ENCODE measurements at places on chromosomes 13 and 19. TPM values are rescaled to one million over a fixed set of nuclear protein-coding genes. Genes with fewer than 3 reads are reported as not detected.

- DNase-seq = no peak
Observed at GRCh38 chr13:39130301-39130700, 92.0 kb downstream of the NHLRC3 start.

DNA sequence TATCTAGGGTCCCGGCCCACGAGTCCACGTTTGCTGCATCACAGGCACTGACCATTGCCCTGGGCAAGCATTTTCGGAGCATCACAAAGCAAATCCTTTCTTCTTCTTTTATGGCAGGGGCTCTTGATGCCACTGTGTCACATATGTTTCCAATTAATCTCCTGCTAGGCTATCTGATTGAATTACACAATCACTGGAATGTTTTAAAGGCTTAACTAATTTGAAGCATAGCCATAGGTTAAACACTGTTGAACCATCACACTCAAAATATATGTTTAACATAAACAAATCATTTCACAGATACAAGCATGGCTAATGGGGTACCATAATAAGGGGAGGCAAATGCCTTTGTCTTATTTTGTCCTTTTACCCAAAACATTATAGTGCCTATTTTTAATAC lies 338.3 kb downstream of the POU4F1 start:
- no peak for DNase-seq

Gene RFPL4AL1
- not detected for total RNA-seq

Gene PCDH9
- total RNA-seq = 34.6 TPM

DNA sequence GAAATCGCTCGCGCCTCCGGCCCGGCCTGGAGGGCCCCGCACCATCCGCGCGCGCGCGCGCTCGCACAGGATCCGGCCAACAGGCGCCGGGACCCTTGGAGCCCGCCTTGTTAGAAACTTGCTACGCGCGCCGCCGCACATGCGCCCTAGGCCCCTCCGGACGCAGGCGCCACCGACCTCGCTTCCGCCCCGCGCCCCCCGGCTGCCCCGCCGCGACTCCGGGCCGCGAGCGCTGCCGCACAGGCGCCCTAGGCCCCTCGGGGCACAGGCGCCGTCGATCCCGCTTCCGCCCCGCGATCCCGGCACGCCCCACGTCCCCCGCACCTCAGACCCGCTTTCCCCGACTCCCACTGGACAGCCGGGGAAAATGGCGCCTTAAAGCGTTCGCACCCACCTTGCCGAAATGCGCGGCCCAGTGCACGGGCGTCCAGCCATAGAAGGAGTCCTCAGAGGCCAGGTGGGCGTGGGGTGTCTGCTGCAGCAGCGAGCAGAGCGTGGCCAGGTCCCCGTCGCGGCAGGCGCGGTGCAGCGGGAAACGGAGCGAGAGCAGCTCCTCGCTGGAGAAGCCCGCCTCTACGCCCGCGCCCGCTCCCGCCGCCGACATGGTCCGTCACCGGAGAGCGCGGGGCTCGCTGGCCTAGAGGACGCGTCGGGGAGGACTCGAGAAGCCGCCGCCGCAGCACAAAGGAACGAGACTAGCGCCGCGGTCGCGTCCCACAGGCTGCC lies 375 bp downstream of the ANKRD10 start:
- DNase-seq = peak; percentile 88

- no peak for DNase-seq
Observed at GRCh38 chr13:97753942-97754670, 199.4 kb upstream of the IPO5 start.

GRCh38 chr19:35901854-35902661 lies at the start of gene HCST:
HCST (plus strand) TSS chr19:35902529; CDS start chr19:35902594, 65 bp downstream.
- DNase-seq = no peak

Gene SIGLEC5
- total RNA-seq = not detected

DNA sequence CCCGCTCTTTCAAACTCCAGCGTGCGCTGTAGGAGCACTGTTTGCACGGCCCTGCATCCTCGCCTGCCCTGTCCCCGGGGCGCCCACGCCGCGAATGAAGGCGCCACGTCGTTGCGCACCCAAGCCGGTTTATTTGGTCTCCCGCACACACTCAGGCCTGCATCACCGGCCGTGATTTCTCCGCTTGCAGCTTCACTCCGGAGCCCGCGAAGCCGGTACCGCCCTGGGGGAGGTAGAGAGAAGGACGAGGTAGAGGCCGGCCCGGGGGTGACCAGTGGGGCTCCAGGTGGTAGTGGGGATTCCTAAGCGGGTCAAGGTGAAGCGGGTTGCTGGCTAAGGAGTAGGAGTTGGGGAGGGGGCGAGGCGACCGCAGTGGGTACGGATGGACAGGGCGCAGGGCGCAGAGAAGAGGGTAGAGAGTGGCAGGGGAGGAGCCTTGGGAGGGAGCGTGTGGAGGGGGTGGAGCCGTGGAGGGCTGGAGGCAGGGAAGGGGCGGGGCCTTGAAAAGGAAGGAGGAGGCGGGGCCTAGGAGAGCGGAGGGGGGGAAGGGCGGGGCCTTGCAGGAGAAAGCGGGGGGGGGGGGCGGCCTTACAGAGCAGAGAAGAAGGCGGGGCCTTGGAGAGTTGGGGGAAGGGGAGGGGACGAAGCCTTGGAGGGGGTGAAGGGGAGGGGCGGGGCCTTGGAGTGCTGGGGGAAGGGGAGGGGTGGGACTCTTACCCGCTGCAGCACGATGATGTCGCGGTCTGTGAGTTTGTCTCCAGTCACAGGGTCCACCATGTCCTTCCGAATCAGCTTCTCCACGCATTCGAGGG lies 24.6 kb downstream of the NOSIP start:
- DNase-seq = no peak

DNA sequence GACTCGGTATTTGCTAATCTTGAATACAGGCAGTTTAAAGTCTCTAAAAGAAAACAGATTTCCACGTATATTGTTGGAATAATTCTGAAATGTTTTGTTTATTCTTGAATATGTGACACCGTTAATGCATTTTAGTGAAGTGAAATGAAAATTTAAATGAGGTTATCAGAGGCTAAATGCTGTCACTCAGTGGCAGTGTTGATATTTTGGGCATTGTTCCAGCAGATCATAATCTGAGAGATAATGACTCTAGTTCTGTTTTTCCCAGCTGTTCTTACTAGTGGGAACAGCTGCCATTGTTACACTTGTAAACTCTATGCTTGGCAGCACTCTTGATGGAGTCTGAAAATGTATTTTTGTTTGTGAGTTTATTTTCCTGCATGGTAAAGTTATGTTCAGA lies 365.6 kb upstream of the SLC10A2 start:
- no peak for DNase-seq

Gene NLRP5
- not detected for total RNA-seq

- DNase-seq = no peak
Observed at GRCh38 chr13:109401307-109401706, 385.1 kb downstream of the IRS2 start.

GRCh38 chr19:22526661-22527272 lies 104.6 kb upstream of the ZNF98 start:
- no peak for DNase-seq

DNA sequence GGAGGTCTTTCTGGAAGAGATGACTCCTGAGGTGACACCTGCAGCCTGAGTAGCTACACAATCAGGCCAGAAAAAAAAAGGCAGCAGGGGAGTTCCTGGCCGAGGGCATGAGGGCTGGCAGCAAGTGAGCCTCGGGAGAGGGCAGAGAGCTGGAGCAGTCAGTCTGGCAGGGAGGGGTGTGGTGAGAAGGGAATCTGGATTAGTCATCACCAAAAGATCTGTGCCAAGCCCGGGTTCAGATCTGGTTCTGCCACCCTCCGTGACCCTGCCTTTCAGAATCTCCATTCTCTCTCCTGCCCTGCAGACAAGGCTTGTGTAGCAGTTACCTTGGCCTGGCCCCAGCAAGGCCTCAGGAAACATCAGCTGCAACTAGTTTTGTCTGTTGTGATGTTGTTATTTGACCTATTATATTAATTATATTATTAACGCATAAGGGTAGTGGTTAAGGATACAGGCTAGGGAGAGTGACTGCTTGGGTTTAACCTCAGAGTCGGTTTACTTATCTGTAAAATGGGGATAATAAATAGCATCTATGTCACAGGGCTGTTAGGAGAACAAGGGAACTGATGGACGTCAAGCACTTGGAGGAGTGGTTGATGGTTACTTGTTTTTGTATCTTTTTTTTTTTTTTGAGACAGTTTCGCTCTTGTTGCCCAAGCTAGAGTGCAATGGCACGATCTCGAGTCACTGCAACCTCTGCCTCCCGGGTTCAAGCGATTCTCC lies 2.7 kb upstream of the CAPNS1 start:
- DNase-seq = no peak

DNA sequence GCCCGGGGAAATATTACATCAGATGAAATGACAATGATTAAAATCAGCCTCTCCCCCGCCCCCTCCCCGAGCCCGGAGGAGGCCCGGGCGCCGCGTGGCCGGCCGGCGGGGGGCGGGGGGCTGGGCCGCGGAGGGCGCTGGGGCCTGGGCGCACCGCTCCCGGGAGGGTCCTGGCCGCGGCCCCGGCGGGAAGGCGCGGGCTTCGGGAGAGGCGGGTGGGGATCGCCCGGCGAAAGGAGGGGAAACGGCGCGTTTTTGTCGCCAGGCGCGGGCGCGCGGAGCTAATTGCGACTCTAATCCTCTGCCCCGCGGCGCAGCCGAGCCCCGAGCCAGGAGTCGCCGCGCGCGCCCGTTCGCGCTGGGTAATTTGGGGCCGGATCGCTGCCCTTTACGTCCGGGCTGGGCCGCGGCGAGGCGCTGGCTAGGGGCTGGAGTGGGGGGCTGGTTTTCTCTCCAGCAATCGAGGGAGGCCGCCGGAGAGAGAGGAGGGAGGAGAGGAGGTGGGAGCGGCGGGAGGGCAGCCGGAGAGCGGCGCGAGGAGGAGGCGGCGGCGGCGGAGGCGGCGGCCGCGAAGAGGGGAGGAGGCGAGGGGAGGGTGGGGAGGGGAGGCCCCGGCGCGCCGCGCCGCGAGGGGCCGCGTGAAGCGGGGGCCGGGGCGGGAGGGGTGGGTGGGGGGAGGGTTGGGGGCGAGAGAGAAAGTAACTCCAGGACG lies at the start of gene KCTD15:
TSS of gene KCTD15 (plus strand) at position 707 of the 712 bp plus-strand sequence. CDS start 3,585 bp downstream, outside the sequence.
- DNase-seq = no peak

Gene ZNF709
- total RNA-seq = 3.4 TPM

DNA sequence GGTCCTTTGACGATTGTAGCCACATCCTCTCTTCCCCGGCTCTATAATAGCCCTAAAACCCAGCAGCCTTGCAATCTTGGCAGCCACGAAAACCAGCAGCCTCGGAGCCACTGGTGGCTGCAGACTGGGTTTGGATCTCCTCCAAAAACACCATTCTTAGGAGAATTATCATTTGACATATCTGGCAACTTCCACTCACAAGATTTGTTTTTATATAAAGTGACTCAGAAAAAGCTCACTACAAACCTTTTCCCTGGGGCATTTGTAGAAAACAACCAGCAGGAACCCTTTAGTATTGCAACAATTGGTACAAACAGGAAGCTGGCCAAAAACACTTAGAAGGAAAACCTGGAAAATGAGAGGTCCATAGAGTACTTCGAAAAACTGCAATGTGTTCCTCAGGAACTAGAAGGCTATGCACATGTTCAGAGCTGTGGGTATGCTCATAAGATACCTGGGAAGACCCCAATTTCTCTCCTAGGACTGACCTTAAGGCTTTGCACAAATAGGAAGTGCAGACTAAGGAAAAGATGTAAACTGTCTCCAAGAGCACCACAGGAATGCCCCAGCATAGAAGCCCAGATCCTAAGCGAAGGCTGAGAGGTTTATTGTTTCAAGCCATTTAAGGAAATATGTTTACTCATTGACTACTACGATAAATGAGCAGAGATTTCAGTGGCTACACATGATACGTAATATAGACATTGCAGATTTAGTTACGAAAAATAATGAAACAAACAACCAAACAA lies 71.2 kb downstream of the MYO16 start:
- DNase-seq = no peak

DNA sequence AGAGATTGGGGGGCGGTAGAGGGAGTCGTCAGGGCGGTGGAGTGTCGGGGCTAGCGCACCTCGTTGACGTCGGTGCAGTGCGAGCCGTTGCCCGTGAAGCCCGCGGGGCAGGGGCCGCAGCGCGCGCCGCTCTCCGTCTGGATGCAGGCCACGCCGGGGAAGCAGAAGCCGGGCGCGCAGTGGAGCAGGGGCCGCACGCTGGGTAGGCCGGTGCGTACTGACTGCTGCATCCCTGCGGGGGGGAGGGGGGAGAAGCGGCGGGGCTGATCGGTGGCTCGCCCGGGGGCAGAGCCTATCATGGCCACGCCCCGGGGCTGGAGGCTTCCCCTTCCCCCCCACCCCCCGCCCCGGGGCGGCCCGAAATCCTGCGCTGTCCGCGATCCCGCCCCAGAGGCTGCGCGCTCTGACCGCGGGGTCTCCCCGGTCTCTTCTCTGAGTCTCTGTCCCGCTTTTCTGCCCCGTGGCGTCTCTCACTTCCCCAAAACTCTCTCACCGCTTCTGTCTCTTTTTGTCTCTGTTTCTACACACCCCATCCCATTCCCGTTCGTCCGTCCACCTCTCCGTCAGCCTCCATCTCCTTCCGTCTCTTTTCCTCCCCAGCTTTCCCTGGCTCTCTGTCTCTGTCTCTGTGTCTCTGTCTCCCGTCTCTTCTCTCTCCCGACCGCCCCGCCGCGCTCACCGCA lies 1.1 kb downstream of the COMP start:
- DNase-seq = no peak

- no peak for DNase-seq
Observed at GRCh38 chr13:112740502-112741131, 50.8 kb downstream of the ATP11A start.

- no peak for DNase-seq
Observed at GRCh38 chr13:69617587-69617986, 490.0 kb upstream of the ATXN8OS start.

- DNase-seq = no peak
Observed at GRCh38 chr13:30932481-30933353, at the start of gene TEX26. TEX26 (plus strand) TSS chr13:30932656; CDS start chr13:30932716, 60 bp downstream.

DNA sequence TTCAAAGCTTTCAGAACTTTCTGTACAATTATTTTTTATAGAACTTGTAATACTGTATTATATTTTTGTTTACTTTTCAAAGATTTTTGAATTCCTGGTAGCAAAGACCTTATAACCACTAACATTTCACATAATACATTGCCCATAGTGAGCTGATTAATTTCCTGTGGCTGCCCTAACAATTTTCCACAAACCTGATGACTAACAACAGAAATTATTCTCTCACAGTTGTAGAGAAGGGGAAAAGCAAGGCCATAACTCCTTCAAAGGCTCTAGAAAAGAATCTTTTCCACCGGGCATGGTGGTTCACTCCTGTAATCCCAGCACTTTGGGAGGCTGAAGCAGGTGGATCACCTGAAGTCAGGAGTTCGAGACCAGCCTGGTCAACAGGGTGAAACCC lies 19.1 kb downstream of the KLF12 start:
- DNase-seq = no peak

DNA sequence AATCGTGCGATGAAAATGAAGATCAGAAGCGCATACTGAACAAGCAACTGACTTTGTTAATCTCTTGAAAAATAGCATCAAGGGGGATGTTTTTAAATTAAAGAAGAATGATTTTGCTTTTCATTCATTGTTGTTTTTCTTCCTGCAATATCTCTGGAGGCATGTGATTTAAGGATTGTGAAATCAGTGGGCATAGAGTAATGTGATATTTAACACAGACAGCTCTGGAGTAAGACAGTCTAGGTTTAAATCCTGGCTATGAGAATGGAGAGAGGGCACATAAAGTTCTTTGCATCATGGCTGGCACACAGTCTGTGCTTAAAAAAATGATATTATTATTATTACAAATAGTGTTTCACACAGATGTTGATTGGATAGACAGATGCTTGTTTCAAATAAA lies 243.1 kb upstream of the NBEA start:
- no peak for DNase-seq

- no peak for DNase-seq
Observed at GRCh38 chr13:89375839-89376238, 1704.7 kb downstream of the SLITRK5 start.

All from osteocyte (in vitro differentiated cells).